Thymus (tissue), 14 donors: ENCODE measurements at places on chromosomes 7 and 10. TPM values are rescaled to one million over a fixed set of nuclear protein-coding genes. Genes with fewer than 3 reads are reported as not detected.

TDRD1 gene
- total RNA-seq, result 0.52 TPM

HOGA1 gene
- 0.19 TPM for total RNA-seq

TCAF1 gene
- 18.2 TPM for total RNA-seq

SLC13A4 gene
- total RNA-seq, result 0.05 TPM

NDUFB2 gene
- total RNA-seq, result 254 TPM

SPDYE8 gene
- not detected for total RNA-seq

IRF5 gene
- total RNA-seq, result 10.0 TPM

SKIDA1 gene
- total RNA-seq, result 0.85 TPM

PKD2L1 gene
- total RNA-seq, result 0.19 TPM

- peak; percentile 29 for DNase-seq
Measured at GRCh38 chr7:112556633-112557032, 75.8 kb downstream of the LSMEM1 start.

DNA sequence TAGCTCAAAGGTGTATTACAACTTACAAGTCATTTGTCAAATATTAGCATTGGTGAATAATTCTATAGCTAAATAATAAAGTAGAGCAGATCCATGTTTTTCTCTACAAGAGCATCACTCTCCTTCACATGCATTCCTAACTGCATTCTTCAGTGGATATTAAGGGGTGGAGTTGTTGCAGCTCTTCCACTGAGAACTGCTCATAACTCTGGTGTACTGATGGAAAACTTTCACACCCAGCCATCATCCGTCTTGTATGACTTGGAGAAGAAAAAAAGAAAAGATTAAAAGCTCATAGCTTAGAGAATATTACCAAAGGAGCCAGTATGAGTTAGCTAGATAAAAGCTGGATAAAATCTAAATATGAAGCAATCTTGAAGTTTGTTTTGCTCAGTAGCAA, 10.2 kb upstream of the FAM13C start:
- no peak for DNase-seq

DNA sequence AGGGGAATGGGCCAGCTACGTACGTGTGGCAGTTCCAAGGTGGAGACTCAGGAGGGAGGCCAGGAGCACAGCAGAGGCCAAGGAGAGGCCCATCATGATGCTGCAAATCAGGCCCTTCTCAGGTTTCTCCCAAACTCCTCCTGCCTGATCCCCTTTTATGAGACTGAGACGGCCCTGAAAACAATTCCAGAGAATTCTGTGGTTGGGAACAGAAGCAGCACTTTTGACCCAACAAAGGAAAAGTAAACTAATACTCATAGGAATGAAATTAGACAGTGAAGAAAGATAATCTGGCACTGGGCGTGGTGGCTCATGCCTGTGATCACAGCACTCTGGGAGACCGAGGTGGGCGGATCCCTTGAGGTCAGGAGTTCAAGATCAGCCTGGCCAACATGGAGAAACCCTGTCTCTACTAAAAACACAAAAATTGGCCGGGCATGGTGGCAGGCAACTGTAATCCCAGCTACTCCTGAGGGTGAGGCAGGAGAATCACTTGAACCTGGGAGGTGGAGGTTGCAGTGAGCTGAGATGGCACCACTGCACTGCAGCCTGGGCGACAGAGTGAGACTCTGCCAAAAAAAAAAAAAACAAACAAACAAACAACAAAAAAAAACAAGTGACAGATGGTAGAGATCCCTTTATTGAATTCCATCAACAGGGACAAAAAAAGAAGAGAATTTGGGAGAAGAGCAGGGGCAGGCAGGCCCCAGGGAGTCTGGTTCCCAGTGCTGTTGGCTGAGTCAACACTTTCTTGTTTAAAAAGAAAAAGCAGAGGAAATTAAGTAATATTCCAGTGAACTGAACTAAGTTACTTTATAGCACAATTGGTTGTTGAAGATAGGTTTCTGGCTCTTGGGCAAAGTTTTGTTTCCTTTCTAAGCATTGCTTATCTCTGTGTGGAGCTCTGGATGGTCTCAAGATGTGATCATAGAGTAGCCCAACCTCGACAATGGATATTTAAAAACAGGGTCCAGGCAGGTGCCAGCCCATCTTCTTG, at the start of gene CCL26:
Gene CCL26 (minus strand): TSS at position 131 of the 997 bp plus-strand sequence. CDS start 35 bp downstream, at position 96.
- no peak for DNase-seq

GRCh38 chr10:117132751-117133231, 5.3 kb downstream of the VAX1 start:
- DNase-seq, result no peak

GRCh38 chr10:121448766-121449421, 149.3 kb downstream of the FGFR2 start:
- DNase-seq, result no peak

DNA sequence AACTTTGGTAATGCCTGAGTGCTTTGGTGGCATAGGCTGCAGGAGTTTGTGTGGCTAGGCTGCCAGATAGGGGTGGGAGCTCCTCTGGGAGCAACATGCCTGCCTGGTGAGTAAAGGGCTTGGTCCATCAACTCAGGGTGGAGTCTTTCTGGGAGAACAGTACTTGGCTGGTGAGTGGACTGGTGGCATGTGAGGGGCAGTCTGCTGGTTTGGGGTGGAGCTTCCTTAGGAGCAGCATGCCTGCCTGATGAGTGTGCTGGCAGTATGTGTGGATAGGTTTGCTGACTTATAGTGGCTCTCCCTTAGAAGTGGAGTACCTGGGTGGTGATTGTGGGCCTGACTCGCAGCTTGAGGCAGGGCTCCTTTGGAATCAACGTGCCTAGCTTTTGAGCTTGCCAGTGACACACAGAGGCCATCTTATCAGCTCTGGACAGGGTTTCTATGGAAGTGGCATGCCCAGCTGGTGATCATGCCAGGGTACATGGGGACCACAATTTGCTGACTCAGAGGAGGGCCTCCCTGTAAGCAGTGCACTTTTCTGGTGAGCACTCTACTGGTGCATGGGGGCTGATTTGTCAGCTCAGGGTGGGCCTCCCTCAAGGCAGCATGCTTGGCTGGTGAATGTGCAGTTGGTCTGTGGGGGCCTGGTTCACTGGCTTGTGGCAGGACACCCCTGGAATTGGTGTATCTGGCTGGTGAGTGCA, 35.0 kb upstream of the SRI start:
- DNase-seq, result no peak

- DNase-seq, result no peak
Measured at GRCh38 chr10:111840546-111840945, 343.0 kb downstream of the GPAM start.

DNA sequence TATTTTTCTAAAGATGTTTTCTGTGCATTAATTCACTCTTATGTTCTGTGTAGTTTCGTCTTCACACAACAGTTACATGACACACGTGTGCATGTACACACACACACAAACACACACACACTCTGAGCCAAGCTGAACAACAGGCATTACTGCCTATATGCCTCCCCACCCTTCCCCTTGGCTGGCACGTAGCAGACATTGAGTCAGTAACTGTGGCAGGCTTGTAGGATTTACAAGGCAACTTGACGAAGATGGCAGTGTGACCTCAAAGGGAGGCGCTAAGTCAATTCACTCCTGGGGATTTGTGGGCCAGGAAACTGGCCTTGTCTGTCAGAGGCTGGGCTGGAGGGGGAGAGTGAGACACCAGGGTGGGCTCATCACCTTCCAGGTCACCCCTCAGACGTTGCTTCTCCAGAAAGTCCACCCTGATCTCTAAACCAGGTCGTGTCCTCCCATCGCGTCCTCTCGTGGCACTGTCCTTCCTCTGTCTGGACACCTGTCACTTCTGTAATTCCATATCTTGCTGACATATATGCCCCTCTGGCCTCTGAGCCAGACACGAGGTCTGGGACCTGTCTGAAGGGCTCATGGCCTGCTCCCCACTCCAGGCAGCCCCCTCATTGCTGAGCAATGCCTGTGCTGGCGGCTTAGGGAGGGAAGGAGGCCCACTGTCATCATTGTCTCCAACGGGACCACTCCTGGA, 41.1 kb upstream of the INPP5A start:
- DNase-seq, result no peak

- DNase-seq, result no peak
Measured at GRCh38 chr7:30920584-30921539, 9.2 kb downstream of the AQP1 start.

GRCh38 chr10:86020134-86020533, 346.5 kb downstream of the GRID1 start:
- DNase-seq, result no peak

- no peak for DNase-seq
Measured at GRCh38 chr7:156423876-156424275, 216.7 kb upstream of the RNF32 start.

DNA sequence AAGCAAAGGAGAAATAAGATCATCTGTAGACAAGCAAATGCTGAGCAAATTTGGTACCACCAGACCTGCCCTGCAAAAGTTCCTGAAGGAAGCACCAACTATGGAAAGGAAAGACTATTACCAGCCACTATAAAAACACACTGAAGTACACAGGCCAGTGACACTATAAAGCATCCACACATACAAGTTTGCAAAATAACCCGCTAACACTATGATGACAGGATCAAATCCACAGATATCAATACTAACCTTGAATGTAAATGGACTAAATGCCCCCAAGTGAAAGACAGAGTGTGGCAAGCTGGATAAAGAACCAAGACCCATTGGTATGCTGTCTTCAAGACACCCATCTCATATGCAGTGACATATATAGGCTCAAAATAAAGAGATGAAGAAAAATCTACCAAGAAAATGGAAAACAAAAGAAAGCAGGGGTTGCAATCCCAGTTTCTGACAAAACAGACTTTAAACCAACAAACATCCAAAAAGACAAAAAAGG, 18.2 kb upstream of the PDK4 start:
- DNase-seq, result no peak

DNA sequence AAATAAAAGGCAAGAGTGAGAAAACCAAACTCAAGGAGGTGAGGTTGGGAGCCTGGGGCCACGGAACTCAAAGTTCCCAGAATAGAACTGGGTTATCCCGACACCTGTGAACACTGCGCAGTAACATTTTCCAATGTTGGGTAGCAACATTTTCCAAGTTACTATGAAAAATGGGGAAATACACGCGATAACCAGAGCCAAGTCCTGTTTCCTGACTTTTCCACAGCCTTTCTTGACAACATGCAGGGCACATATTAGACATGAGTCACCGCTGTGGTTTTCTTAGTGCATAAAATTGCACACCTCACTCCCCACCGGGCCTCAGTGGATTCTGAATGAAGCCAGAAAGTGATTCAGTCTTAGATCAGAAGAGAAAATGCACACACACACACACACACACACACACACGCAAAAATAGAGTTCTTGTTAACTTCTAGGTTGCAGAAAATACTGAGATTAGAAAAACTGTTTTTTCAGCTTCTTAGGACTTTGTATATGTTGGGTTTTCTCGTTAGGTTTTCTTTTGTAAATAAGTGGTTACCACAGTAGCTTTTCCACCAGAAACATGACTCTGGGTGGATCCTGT, 70.0 kb downstream of the CAMK1D start:
- DNase-seq, result no peak

GRCh38 chr7:151411551-151411950, 1.7 kb upstream of the WDR86 start:
- no peak for DNase-seq

DNA sequence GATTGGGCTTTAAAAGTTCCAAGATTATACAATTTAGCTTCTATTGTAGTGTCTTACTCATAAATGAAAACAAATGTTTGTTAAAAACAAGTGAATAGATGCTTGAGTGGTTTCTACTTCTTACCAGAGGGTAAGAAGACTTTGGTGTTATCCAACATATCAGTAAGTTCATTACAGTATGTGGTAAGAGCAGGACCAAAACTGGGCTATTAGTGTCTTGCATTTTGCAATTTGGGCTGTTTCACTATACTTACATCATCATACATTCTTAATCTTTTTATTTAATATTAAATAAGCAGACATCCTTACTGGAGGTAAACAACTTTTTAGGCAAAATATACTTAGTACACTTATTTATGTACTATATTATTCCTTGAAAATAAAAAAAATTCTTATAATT, 248.4 kb upstream of the HGF start:
- no peak for DNase-seq

DNA sequence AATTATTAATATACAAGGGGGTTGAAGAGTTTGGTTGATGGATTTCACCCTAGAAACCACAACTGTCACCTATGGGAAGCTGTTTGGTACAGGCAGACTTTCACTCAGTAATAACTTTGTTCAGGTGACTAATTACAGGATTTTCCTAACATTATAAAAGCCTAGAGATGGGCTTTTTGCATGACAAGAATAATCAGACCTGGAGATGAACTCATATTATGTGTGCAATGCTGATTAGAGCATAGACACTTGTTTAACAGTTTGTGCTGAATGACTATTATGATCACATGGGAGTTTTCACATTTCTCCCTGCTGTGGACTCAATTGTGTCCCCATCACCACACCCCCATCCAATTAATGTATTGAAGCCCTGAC, 90.2 kb upstream of the STEAP4 start:
- no peak for DNase-seq

DNA sequence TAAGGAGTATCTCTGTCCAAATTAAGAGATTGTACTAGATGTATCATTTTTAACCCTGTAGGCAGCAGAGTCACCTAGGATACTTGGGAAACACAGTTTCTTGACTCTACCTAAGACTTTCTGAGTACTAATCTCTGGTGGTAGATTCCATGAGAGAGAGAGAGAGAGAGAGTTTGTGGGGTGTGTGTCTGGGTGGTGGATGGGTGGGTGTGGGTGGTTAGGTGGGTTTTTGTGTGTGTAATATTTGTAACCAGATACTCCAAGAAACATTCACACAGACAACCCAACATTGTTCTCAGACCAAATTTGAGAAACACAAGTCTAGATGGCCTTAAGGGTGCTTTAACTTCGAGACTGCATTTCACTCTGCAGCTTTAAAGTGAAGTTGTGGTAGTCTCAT, 215.2 kb downstream of the PRKG1 start:
- DNase-seq, result no peak

GRCh38 chr7:152313831-152314604, 121.8 kb downstream of the KMT2C start:
- no peak for DNase-seq

GRCh38 chr7:152336754-152337368, 98.9 kb downstream of the KMT2C start:
- DNase-seq, result peak; percentile 26

- no peak for DNase-seq
Measured at GRCh38 chr10:113493882-113494301, 59.0 kb upstream of the HABP2 start.

DNA sequence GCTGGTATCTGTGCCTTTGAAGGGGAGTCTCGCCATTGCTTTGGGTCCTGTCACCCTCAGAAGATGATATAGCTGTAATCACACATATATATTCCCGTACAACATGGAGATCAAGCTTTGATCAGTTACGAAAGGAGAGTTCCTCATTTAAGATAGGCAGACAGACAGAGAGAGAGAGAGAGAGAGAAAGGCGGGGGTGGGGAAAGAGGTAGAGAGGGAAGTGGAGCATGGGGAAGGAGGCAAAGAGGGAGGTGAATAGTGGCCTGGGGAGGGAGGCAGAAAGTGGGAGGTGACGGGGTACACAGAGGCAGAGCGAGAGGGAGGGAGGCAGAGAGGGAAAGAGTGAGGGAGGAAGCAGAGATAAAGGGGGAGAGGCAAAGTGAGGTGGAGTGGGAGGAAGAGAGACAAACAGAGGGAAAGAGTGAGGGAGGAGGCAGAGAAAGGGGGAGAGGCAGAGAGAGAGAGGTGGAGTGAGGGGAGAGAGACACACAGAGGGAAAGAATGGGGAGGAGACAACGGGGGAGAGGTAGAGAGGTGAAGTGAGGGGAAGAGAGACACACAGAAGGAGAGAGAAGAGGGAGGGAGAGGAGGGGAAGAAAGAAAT, 44.6 kb upstream of the C1QL3 start:
- no peak for DNase-seq

- peak; percentile 49 for DNase-seq
Measured at GRCh38 chr7:519484-520390, at the start of gene PDGFA. TSS of gene PDGFA (minus strand) at chr7:519846. CDS start at chr7:519001, 845 bp downstream.
